ENCODE measurements at places on chromosomes 7 and 10. TPM values are rescaled to one million over a fixed set of nuclear protein-coding genes. Genes with fewer than 3 reads are reported as not detected.

GRCh38 chr10:1394155-1394912, 338.1 kb downstream of the WDR37 start:
- peaks cover 3% of the 10 kb centered on the region for H3K27me3 ChIP-seq
- H3K36me3 ChIP-seq = no peaks in the 10 kb centered on the region

GRCh38 chr10:26831936-26832335, 28.8 kb downstream of the ABI1 start:
- no peaks in the 10 kb centered on the region for H3K27me3 ChIP-seq
- no peak for DNase-seq
- H3K4me3 ChIP-seq = no peak overlapping the region
- no peaks in the 10 kb centered on the region for H3K4me1 ChIP-seq

GRCh38 chr10:13331646-13332045, 16.4 kb downstream of the SEPHS1 start:
- H3K4me1 ChIP-seq = peaks cover 3% of the 10 kb centered on the region
- no peak overlapping the region for H3K4me3 ChIP-seq
- DNase-seq = no peak
- no peak overlapping the region for H3K27ac ChIP-seq
- H3K36me3 ChIP-seq = peaks cover 69% of the 10 kb centered on the region

DNA sequence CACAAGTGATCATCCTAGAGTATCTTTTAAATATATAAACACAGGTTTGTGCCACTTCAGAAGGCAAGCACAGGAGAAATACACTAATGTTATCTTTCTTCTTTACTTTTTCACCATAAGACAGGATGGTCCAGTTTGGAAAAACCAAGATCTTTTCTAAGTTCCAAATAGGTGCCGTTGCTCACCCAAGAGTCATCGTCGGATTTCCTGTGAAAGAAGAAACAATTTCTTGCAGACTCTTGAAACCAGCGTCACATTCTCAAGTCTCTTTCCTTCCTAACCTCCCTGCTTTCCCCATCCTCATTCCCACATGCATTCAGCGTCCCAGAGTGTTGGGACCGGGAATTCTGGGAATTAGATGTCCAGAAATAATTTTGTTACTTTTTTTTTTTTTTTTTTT, 42.8 kb upstream of the GSDME start:
- H3K36me3 ChIP-seq = no peaks in the 10 kb centered on the region
- H3K4me3 ChIP-seq = no peak overlapping the region
- H3K27me3 ChIP-seq = no peaks in the 10 kb centered on the region
- no peak overlapping the region for H3K27ac ChIP-seq

- H3K36me3 ChIP-seq = peaks cover 39% of the 10 kb centered on the region
- H3K4me3 ChIP-seq = no peak overlapping the region
- no peak overlapping the region for H3K27ac ChIP-seq
- no peak for DNase-seq
- no peaks in the 10 kb centered on the region for H3K4me1 ChIP-seq
Observed at GRCh38 chr10:12250181-12250580, 54.2 kb downstream of the CDC123 start.

DNA sequence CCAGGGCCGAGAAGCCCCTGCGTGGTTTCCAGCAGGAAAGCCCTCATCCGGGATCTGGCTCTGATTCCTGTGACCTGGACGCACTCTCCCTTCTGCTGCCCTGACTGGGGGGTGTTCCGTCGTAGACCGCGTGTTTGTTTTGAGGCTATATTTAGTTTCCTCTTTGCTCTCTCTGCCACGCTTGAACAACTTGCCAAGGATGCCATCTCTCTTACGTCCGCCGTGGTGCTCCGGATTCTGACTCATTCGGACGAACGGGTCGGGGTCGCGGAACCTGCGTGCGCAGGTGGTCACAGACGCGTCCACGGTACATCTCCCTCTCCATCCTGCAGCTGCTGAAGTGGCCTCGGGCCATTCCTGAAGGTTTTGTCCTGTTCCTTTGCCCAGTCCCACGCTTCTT, 10.4 kb upstream of the SORCS3 start:
- H3K27ac ChIP-seq = no peak overlapping the region
- H3K4me1 ChIP-seq = no peaks in the 10 kb centered on the region
- peaks cover 6% of the 10 kb centered on the region for H3K27me3 ChIP-seq
- no peak overlapping the region for H3K4me3 ChIP-seq

Gene SHLD2
- 30.9 TPM for total RNA-seq

Gene ASCC1
- 16.2 TPM for total RNA-seq

Gene STAG3
- total RNA-seq = 1.6 TPM

Gene CALML5
- total RNA-seq = not detected
